Occipital lobe (tissue), 3 donors: ENCODE measurements at places on chromosomes 13 and 19.

DNA sequence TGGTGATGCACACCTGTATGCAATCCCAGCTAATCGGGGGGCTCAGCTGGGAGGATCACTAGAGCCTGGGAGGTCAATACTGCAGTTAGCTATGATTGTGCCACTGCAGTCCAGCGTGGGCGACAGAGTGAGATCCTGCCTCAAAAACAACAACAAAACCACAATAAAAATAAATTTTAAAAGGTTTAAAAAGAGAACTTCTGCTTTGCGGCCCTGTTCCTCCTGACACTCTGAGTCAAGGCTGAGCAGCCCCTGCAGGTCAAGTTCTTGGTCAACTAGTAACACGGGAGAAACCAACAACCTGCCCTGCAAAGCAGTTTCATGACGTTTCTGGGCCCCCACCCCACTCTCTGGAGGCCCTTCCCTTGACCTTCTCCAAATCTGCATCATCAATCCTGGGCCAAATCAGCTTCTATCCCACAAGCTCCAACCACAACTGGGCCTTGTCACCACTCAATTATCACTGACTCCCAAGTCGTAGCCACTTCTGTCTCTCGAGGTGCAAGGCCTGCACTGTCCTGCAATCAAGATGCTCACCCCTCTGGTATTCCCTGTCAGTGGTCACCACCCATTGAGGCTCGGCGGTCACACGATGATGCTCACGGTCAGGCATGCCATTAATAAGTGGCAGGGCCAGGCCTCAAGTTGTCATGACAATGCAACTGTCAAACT, 7.5 kb downstream of the ELAVL1 start:
- no peak for DNase-seq

- DNase-seq = no peak
These were observed 16.1 kb upstream of the SACS start for GRCh38 chr13:23449398-23450162.

GRCh38 chr13:33514362-33514761, 228.8 kb upstream of the STARD13 start:
- no peak for DNase-seq

- DNase-seq = no peak
These were observed 128.8 kb upstream of the ARGLU1 start for GRCh38 chr13:106696719-106697118.

- no peak for DNase-seq
These were observed 1.3 kb upstream of the SOX21 start for GRCh38 chr13:94713561-94714182.

DNA sequence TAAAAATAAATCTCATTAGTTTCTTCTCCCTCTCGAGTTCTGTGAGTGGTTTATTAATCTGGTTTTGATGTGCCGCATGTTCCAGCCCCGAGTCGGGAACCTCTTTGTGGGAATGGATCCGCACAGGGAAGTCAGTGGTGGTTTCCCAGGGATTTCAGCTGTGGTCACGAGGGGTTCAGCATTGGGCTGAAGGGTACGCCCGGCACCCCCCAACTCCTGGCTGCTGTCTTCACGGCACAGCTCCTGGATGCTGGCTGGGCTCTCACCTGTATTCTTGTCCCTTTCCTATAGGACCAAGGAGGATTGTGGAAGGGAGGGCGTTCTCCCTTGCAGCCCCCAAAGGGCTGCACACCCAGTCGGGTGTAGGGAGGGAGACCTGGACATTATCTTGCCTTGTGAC, 167.8 kb downstream of the ZNF536 start:
- DNase-seq = no peak

DNA sequence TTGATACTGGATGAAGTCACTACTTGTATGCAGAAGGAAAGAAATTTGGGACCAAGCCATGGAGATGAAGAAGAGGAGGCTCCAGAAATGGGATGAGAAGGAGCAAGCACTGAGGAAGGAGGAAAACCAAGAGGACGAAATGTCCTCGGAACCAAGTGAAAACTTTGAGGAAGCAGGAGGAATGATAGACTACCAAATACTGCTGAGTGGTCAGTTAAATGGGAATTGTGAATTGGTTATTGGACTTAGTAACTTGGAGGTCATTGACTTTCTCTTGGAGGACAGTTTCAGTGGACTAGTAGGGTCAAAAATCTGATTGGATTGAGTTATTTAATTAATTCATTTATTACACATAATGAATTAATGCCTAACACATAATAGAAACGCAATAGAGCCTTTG, 167.9 kb downstream of the MYO16 start:
- DNase-seq = no peak

- no peak for DNase-seq
These were observed 4.9 kb downstream of the CALM3 start for GRCh38 chr19:46606019-46606418.

DNA sequence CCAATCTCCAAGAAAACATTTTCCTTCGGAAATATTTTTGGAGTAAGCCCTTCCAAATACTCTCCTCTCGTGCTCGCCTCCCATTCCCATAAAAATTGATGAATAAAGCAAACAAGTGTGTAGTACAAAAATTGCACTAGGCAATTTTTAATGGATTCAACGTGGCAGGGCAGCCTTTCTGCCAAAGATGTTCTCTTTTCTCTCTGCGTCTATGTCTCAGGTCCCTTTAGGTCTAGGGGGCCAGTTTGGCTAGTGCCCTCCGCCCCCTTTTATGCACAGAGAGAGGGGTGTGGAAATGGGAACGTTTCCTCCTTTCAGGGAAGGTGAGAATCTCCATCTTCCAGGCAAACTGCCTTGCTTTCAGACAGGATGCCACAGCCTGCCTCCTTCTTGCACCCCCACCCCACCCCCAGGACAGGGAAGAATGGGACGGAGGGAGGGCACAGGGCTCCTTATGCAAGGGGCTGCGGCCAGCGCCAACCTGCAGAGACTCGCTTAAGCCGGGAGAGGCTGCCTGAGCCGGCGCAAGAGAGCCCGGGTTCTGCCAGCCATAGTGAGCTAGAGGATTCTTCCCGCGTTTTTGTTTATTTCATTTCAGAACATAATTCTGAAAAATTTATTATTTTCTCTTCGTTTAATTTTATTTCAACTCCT, 2.7 kb upstream of the ZIC2 start:
- no peak for DNase-seq

- peak; percentile 90 for DNase-seq
These were observed at the start of gene NUDT15 for GRCh38 chr13:48037346-48038173. TSS of gene NUDT15 (plus strand) at chr13:48037726. CDS start at chr13:48037747, 21 bp downstream.

- no peak for DNase-seq
These were observed 17.3 kb downstream of the DOT1L start for GRCh38 chr19:2180881-2181632.

GRCh38 chr19:51809787-51810186, 14.8 kb downstream of the FPR3 start:
- DNase-seq = no peak

DNA sequence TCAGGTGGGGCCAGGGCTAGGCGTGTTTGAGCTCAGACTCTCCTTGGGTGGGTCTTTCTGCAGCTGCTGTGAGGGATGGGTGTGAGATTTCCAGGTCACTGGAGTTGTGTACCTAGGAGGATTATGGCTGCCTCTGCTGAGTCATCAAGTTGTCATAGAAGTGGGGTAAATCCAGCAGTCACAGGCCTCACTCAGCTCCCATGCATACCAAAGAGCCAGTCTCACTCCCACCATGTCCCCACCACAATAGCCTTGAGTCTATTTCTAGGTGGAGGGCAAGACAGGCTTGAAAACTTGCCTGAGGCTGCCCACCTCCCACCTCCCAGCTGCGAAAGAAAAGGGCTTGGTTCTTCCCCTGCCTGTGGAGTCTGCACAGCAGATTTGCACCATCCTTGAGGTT, 194.0 kb upstream of the PCDH17 start:
- DNase-seq = no peak

- no peak for DNase-seq
These were observed 2.7 kb downstream of the ADGRE5 start for GRCh38 chr19:14383661-14384555.

- DNase-seq = no peak
These were observed 78.8 kb upstream of the TDRD3 start for GRCh38 chr13:60318186-60318585.

- no peak for DNase-seq
These were observed 5.4 kb downstream of the MADCAM1 start for GRCh38 chr19:501646-502045.

DNA sequence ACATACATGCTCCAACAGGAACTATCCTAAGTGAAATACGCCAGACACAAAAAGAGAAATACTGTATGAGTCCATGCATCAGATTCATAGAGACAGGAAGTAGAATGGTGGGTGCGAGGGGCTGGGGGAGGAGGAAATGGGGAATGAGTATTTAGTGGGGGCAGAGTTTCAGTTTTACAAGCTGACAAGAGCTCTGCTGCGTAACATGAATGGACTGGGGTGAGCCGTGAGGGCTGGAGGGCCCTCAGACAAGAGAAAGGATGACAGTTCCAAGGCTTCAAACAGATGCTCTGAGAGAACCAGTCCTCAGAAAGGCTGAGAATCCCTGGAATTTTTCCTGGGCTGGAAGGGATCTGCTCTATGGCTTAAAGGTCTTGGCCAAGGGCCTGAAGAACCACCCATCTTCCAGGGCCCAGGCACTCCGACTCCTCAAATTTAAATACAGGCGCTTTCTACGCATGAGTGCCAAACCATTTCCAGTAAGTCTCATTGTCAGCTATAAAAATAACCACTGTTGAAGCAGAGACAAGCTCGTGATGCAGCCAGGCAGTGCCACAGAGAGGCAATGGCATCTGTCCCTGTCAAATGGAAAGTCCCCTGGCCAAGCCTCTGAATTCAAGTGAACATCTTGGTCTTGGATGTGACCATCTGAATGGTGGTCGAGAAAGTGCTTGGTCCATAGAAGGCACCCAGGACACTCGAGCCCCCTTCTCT, 17.5 kb downstream of the KLF2 start:
- peak; percentile 44 for DNase-seq

DNA sequence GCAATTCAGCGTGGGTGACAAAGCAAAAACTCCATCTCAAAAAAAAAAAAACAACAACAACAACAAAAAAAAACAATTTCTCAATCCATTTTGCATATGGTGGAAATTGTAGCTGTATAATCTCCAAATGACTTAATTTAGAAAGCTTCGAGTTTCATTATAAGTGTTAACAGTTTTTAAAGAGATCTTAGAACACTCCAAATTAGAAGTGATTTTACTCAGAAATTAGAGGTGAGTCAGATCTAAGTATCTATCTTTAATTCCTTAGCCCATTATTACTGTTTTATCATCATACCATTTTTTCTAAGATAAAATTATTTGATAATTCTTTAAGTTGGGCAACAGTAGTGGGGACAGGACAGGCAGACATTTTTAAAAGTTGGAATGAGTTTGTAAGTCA, 60.5 kb downstream of the ZMYM2 start:
- no peak for DNase-seq

DNA sequence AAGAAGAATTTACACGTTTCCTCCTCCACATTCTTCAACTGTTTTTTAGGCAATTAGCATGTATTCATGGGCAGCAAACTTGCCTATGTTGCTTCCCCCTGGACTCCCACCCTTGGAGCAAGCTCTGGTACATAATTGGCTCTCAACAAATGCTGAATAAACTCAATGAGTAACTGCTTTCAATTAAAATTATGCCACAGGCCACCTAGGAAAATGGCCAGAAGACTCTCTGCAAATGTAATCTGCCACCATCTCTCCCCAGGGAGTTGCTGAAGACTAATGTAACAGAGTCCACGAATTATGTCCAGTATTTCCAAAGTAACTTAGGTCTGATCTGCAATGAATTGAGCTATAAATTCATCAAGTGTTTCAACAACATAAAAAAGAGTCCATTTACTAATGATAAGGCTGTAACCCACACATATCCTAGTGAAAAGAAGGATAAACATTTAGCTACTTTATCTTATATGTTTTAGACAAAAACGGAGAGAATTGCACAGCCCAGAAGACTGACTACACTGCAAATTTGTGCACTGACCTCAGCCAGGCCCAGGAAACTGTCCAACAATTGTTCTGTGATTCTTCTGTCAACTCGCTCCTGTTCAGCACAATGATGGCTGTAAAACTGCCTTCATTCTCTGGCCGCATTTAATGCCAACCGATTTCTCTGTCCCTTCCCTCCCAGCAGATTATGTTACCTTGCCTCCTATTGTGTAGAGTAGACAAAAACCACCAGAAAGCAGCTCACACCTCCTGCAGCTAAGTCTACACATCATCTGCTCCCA, 808.6 kb upstream of the ARGLU1 start:
- DNase-seq = no peak

DNA sequence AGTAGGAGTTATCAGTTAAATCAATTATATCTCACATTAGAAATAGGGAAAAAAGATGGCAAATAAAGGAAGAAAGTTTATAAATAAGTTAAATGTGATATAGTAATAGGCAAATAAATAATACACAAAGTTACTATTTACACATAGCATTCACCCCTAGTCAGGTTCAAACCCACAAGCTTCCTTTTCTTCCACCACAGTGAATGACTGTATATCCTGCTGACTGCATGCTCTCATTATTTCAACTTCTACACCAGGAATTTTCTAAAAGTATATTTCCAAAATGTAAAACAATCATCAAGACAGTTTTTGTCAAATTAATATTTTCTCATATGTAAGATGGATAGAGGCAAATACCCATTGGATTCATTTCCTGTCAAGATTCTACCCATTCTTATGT, 548.6 kb upstream of the SLITRK5 start:
- no peak for DNase-seq

DNA sequence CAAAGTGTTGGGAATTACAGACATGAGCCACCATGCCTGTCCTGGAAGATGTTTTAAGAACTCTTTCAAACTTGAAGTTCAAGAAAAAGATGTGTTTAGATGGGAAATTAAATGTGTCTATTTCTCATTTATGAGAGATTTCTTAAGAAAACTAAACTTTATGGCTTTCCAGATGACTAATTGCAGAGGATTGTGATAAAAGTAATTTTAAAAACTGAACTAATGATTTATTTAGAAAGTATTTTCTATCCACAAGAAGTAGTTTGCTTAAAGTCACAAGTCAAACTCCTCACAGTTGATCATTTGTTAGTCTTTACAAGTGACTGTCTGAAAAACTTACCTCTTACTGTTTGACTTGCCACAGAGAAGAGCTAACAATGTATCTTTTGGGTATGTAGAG, 89.6 kb upstream of the SPRY2 start:
- no peak for DNase-seq

DNA sequence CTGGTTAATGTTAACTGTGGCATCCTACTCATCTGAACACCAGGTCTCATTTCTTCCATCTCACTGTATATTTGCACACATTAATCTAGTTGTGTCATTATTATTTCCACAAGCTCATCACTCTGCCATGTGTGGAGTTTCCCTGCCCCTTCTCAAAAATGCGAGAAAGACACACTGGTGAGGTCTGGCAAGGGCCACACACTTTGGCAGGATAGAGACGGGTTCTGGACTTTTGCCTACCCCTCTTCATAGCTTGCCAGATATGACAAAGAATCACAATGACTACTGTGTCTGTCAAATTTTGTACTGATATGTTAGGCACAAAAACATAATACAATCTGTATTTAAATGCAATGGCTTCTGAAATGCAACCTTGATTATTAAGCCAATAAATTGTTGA, 12.9 kb downstream of the GPR12 start:
- no peak for DNase-seq

GRCh38 chr19:10418235-10418484, 2.2 kb upstream of the PDE4A start:
- no peak for DNase-seq

DNA sequence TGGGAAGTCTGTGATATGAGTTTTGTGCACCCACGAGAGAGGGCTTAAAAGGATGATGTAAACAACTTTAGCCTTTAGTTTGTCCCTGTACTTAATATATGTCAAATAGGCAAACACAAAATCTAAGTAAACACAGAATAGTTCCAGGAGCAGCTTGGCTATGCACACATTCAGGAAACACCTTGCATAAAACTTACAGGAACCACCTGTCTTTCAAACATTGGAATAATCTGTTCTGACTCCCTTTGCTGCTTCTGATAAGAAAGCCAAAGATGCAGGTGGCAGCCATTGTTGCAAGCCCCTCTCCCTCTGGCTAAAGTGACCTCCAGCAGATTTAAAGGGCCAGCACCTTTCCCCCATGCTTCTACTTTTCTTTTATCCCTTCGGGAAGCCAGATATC, 4.7 kb downstream of the EEF1AKMT1 start:
- no peak for DNase-seq
